Naive thymus-derived CD8-positive, alpha-beta T cell (primary cell): ENCODE measurements at places on chromosomes 16 and 17.

- H3K27me3 ChIP-seq, result peaks cover 21% of the 10 kb centered on the region
- no peak overlapping the region for H3K27ac ChIP-seq
- H3K4me3 ChIP-seq, result no peak overlapping the region
- H3K4me1 ChIP-seq, result peaks cover 6% of the 10 kb centered on the region
- H3K36me3 ChIP-seq, result no peaks in the 10 kb centered on the region
Measured at GRCh38 chr16:67419931-67420330, 3.7 kb upstream of the ZDHHC1 start.

GRCh38 chr17:28334171-28334570 lies 1.1 kb downstream of the IFT20 start:
- H3K4me3 ChIP-seq, result peak overlapping the region; percentile 99
- H3K36me3 ChIP-seq, result peaks cover 2% of the 10 kb centered on the region
- H3K27ac ChIP-seq, result peak overlapping the region; percentile 99

DNA sequence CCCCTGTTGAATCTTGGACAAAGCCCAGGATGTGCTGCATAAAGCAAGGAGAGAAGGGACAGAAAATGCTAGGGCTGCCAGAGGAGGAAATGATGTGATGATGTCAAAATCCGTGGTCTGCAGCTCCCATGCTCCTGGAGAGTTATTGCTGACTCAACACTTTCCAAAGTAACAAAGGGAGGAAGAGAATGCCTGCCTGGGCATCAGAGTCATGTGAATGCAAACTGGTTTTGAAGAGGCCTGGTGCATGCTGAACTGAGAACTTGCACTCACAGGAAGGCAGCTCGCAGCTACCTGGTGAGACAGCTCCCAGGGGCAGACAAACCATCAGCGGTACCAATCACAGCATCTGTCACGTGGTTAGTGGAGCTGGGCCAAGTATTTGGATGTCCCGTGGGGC lies 2.8 kb downstream of the MARVELD3 start:
- H3K36me3 ChIP-seq, result no peaks in the 10 kb centered on the region
- H3K27ac ChIP-seq, result no peak overlapping the region
- peaks cover 2% of the 10 kb centered on the region for H3K27me3 ChIP-seq
- peaks cover 5% of the 10 kb centered on the region for H3K4me1 ChIP-seq
- H3K4me3 ChIP-seq, result no peak overlapping the region

DNA sequence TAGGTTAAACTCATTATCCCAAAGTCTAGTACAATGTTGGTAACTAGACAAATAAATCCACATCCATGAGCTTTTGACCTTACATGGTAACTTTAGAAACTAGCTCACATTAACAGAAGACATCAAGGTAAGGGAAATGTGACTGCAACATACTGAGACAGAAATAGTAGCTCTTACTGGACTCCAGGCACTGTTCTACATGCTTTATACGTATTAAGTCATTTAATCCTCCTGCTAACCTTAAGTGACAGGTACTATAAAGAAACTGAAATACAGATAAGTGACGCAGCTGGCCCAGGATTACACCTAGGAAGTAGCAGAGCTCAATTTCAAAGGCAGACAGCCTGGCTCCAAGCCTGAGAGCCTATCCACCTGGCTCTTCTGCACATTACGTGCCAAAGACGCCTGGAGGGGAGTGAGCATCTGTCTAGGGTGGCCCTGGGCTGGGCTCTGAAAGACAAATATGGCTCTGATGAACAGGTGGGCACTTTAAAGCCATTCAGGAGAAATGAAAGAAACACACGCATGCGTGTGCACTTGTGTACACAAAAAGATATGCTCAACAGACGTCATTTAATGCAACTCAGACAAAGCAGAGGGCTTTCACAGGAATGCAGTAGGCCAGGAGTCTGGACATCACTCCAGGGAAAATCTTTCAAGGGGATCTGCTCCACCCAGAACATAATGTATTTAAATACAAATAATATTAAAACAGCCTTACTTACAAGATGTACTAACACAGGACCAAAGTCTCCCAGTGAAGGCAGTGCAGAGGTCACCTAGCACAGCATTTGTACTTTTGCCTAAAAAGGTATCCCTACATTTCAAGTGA lies 4.4 kb downstream of the ZC3H7A start:
- H3K27me3 ChIP-seq, result no peaks in the 10 kb centered on the region
- peaks cover 74% of the 10 kb centered on the region for H3K4me1 ChIP-seq
- DNase-seq, result no peak
- no peaks in the 10 kb centered on the region for H3K36me3 ChIP-seq

DNA sequence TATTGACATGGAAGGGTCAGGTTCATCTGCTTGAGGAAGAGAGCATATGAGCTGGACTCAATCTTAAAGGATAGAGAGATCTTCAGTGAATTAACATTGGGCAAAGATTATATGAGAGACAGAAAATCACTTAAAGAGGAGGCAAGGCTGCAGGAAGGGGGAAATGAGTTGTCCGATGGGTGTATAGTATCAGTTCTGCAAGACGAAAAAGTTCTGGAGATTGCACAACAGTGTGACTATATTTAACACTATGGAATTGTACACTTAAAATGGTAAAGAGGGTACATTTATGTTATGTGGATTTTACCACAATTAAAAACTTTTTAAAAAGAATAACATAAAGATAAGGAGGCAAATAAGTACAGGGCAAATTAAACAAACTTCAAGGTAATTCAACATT lies 80.7 kb downstream of the HELZ start:
- H3K27me3 ChIP-seq, result no peaks in the 10 kb centered on the region
- no peak overlapping the region for H3K4me3 ChIP-seq
- peaks cover 82% of the 10 kb centered on the region for H3K36me3 ChIP-seq
- no peak for DNase-seq

DNA sequence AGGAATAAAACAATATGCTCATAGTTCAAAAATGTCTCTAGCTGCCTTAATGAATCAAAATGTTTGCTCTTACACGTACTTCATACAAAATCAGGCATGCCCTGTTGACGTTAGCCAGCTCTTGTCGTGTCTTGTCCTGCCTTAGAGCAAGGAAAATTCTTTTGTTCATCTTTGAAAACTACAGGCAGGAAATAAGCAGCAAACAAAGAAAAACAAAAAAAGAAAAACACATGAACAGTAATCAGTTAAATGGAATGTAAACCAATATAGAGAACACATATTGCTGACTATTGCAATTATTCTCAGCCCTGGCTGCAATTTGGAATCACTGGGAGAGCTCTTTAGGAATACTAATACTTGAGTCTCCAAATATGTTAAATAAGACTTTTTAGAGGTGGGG lies 1.7 kb downstream of the CAPNS2 start:
- no peaks in the 10 kb centered on the region for H3K27me3 ChIP-seq
- H3K4me3 ChIP-seq, result no peak overlapping the region
- H3K4me1 ChIP-seq, result no peaks in the 10 kb centered on the region
- no peak overlapping the region for H3K27ac ChIP-seq

- H3K4me1 ChIP-seq, result peaks cover 39% of the 10 kb centered on the region
- peak overlapping the region; percentile 69 for H3K27ac ChIP-seq
- DNase-seq, result no peak
- no peaks in the 10 kb centered on the region for H3K27me3 ChIP-seq
- peak overlapping the region; percentile 34 for H3K4me3 ChIP-seq
Measured at GRCh38 chr17:17832032-17832363, 4.8 kb downstream of the SREBF1 start.

DNA sequence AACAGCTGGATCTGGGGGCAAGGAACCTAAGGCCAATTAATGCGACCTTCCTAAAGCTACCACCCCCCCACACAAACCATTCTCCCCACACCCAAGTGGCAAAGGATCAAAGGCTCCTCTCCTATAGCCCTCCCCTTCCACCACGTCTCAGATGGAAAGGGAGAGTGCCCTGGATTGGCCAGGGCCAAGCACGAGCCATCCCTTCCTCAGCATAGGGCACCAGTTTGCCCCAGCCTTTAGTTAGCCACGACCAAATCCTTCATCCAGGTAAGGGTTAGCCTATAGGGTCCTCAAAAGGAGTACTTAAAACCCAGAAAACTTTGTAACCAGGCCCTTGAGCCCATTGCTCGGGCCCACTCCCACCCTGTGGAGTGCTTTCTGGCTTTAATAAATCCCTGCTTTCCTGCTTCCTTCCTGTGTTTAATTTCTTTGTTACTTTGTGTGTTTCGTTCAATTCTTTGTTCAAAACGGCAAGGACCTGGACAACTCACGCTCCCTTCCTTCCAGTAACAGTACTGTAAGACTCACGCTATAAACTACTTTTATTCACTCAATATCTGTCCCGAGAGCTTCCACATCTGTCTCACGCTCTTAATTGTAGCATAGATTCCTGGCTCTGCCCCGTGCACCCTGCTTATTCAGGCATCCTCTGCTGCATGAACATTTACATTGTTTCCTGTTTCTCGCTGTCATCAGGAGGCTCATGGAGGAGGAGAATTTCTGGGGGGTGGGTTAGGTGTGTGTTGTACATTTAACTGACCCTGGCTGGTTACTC lies 62.3 kb downstream of the TNFRSF13B start:
- no peak for DNase-seq
- no peaks in the 10 kb centered on the region for H3K27me3 ChIP-seq
- H3K4me3 ChIP-seq, result no peak overlapping the region
- peaks cover 16% of the 10 kb centered on the region for H3K4me1 ChIP-seq

- DNase-seq, result no peak
- no peak overlapping the region for H3K27ac ChIP-seq
- peaks cover 23% of the 10 kb centered on the region for H3K4me1 ChIP-seq
- H3K4me3 ChIP-seq, result no peak overlapping the region
Measured at GRCh38 chr17:50101346-50102163, 6.4 kb downstream of the PDK2 start.

DNA sequence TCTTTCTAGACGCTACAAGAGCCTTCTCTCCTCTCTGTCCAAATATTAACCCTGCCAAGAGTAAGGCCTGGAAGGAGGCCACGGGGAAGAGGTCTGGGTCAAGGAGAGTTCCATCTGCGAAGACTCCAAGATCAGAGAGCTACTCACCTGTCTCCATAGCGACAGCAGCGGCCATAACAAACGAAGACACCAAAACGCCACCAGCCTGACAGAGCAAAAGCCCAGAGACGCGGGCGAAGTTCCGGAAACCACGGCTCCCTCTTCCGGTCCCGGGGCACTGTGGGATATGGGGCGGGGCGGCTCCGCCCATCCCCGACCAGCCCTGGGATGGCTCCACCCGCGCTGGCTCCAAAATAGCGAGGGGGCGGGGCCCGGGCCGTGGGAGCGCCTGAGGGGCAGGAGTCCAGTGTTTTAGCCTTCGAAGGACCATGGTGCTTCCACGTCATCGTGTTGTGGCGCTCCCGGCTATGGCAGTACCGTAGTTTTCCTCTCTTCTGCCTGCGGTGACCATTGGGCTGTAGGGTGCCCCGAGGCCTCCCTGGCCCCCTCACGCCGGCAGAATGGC lies at the start of the genes C17orf100 and MED31:
C17orf100 (plus strand) TSS at position 409 of the 565 bp plus-strand sequence; CDS start at position 561, 152 bp downstream.
MED31 (minus strand) TSS at position 252 of the 565 bp plus-strand sequence; CDS start at position 175, 77 bp downstream.
- peak; percentile 92 for DNase-seq
- peak within 1 kb of the TSS; percentile 95 for H3K4me3 ChIP-seq
- H3K4me1 ChIP-seq, result peaks cover 81% of the 10 kb centered on the region
- H3K36me3 ChIP-seq, result peaks cover 32% of the 10 kb centered on the region

DNA sequence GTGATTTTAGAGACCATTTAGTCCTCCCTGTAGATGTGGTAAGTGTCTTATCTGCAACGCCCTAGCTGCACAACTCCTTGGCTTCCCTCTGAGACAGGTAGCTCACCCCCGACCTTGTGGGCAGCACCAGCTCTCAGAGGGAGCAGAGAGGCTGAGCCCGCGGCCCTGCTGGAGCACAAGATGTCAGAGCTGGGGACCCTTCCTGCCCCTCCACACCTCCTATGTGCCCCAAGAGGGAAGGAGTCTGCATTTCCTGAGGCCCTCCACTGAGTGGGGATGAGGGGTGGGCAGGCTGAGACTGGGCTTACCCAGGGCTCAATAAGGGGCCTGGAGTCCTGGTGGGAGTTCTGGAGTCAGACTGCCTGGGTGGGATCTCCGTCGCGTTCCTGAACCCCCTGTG lies 12.2 kb upstream of the ADGRG1 start:
- H3K4me3 ChIP-seq, result no peak overlapping the region
- H3K27me3 ChIP-seq, result no peaks in the 10 kb centered on the region
- no peak overlapping the region for H3K27ac ChIP-seq

- no peak overlapping the region for H3K4me3 ChIP-seq
- DNase-seq, result no peak
- peaks cover 27% of the 10 kb centered on the region for H3K4me1 ChIP-seq
- H3K27ac ChIP-seq, result no peak overlapping the region
- no peaks in the 10 kb centered on the region for H3K27me3 ChIP-seq
Measured at GRCh38 chr16:50083996-50084395, 18.2 kb downstream of the HEATR3 start.

- no peak for DNase-seq
- no peaks in the 10 kb centered on the region for H3K36me3 ChIP-seq
- no peaks in the 10 kb centered on the region for H3K27me3 ChIP-seq
- peak overlapping the region; percentile 98 for H3K4me3 ChIP-seq
Measured at GRCh38 chr16:22205577-22206012, 483 bp upstream of the EEF2K start.

- H3K36me3 ChIP-seq, result no peaks in the 10 kb centered on the region
- peak; percentile 67 for DNase-seq
- H3K27ac ChIP-seq, result no peak overlapping the region
- no peaks in the 10 kb centered on the region for H3K4me1 ChIP-seq
Measured at GRCh38 chr16:11407047-11407982, 62.1 kb downstream of the RMI2 start.

DNA sequence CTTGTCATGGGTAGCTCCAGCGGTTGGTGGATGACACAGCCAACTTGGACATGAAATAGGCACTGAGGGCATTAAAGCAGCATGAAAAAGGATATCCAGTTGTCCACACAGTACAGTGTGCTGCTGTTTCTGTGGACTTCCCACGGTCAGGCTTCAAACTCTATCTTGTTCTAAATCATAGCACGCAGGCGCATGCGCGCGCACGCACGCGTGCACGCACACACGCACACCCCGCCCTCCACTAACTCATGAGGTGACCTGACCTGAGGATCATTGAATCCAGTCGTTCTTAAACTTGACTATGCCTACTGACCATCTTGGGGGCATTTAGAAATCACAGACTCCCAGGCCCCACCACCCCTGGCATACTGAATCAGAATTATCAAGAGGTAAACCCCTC lies 361.4 kb downstream of the CA10 start:
- H3K4me3 ChIP-seq, result no peak overlapping the region
- DNase-seq, result no peak
- no peak overlapping the region for H3K27ac ChIP-seq
- no peaks in the 10 kb centered on the region for H3K36me3 ChIP-seq

GRCh38 chr16:55526441-55526840 lies 17.6 kb downstream of the LPCAT2 start:
- no peaks in the 10 kb centered on the region for H3K36me3 ChIP-seq
- H3K27me3 ChIP-seq, result no peaks in the 10 kb centered on the region
- no peak overlapping the region for H3K27ac ChIP-seq
- H3K4me3 ChIP-seq, result no peak overlapping the region

DNA sequence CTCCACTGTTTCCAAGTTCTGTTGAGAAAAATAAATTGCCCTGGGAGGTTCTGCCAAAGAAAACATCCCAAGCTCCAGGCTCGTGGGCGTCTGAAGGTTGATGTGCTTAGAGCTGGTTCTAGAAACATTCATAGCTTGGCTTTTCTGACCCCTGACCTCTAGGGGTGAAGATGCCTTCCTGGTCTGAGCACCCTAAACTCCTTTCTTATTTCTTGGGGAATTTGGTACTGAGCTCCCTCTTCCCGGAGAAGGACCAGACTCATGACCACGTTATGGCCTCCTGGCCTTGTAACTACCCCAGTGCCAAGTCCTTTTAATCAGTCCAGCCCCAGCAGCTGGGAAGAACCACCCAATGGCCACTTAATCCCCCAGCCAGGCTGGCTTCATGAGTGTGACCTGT lies 66.4 kb downstream of the MYH11 start:
- H3K4me3 ChIP-seq, result no peak overlapping the region
- H3K27ac ChIP-seq, result no peak overlapping the region
- DNase-seq, result no peak
- H3K4me1 ChIP-seq, result no peaks in the 10 kb centered on the region
- no peaks in the 10 kb centered on the region for H3K36me3 ChIP-seq
